CD8-positive, alpha-beta memory T cell (primary cell): ENCODE measurements at places on chromosomes 3 and 15. TPM values are rescaled to one million over a fixed set of nuclear protein-coding genes. Genes with fewer than 3 reads are reported as not detected.

DNA sequence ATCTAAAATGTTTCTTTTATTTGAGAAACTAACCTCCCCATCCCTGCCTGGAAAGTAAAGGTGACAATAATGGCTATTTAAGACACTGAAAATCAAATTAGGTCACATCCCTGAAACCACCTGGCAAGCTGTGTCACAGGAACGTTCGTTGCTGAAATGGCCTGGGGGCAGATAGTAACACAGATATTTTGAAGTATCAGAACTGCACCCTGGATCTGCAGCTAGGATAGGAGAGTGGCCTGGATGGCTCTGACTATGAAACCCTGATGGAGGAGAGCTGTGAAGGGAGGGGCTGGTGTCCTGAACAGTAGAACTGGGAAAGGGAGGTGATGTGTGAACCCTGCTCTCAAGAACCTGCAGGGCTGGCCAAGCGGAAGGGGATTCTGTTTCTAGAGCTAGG lies 648.3 kb upstream of the CFAP20DC start:
- H3K36me3 ChIP-seq = no peaks in the 10 kb centered on the region
- H3K27ac ChIP-seq = no peak overlapping the region
- no peaks in the 10 kb centered on the region for H3K27me3 ChIP-seq
- H3K4me3 ChIP-seq = no peak overlapping the region
- no peak for DNase-seq

GRCh38 chr3:99751649-99752048 lies 66.0 kb upstream of the CMSS1 start:
- H3K27ac ChIP-seq = no peak overlapping the region
- H3K27me3 ChIP-seq = no peaks in the 10 kb centered on the region

DNA sequence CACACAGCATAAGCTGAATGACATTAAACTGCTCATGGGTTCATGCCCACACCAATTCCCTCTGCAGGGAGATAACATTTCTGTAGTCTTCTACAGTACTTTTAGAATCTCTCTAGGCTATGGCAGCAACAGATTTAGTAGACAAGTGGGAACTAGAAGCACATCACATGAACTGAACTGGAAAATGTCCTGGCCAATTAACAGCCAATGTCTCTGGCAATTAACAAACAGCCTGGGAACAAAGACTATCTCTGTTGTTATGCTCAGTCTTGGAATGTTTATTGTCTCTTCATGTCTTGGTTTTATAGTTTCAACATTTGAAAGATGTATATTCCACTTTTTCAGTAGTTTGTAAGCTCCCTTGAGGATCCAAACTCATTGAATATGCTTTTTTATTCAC lies 523.2 kb upstream of the NAALADL2 start:
- no peak overlapping the region for H3K27ac ChIP-seq
- H3K4me1 ChIP-seq = no peaks in the 10 kb centered on the region
- no peaks in the 10 kb centered on the region for H3K27me3 ChIP-seq
- DNase-seq = no peak
- no peak overlapping the region for H3K4me3 ChIP-seq

- no peaks in the 10 kb centered on the region for H3K27me3 ChIP-seq
- no peak for DNase-seq
- H3K36me3 ChIP-seq = no peaks in the 10 kb centered on the region
- no peak overlapping the region for H3K27ac ChIP-seq
Measured at GRCh38 chr3:103341078-103341606, 906.3 kb downstream of the ZPLD1 start.

GRCh38 chr3:139534992-139535879 lies 4.3 kb downstream of the RBP1 start:
- H3K27me3 ChIP-seq = no peaks in the 10 kb centered on the region
- H3K27ac ChIP-seq = no peak overlapping the region
- no peaks in the 10 kb centered on the region for H3K4me1 ChIP-seq
- H3K36me3 ChIP-seq = no peaks in the 10 kb centered on the region
- no peak for DNase-seq
- no peak overlapping the region for H3K4me3 ChIP-seq

DNA sequence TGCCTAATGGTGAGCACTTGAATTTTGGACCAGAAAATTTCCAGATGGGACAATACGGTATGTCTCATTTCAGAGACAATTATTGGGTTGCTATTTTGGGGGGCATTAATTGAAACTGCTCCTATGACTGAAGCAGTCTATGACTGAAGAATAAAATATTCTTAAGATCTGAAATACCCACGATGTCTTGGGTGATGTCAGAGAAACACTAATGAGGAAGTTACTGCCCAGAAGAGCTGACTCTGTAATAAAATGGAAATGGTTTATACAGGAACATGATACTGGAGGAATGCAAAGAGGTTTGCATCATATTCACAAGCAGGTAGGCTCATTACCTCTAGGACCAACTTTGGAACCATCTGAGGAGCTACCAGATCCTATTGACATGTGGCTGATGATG lies 68.7 kb downstream of the IL12A start:
- H3K4me3 ChIP-seq = no peak overlapping the region
- no peaks in the 10 kb centered on the region for H3K36me3 ChIP-seq
- H3K4me1 ChIP-seq = no peaks in the 10 kb centered on the region
- no peaks in the 10 kb centered on the region for H3K27me3 ChIP-seq
- H3K27ac ChIP-seq = no peak overlapping the region
- no peak for DNase-seq

DNA sequence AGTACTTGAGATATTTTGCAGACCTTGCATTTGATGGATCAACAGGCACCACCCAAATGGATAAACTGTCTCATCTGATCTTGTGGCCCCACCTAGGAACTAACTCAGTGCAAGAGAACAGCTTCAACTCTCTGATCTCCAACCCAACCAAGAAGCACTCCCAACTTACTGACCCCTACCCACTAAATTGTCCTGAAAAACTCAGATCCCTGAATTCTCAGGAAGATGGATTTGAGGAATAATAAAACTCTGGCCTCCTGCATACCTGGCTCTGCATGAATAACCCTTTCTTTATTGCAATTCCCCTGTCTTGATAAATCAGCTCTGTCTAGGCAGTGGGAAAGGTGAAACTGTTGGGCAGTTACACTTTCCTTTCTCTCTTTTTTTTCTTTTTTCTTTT lies 247.9 kb downstream of the ZPLD1 start:
- no peaks in the 10 kb centered on the region for H3K4me1 ChIP-seq
- H3K4me3 ChIP-seq = no peak overlapping the region
- H3K27me3 ChIP-seq = no peaks in the 10 kb centered on the region
- H3K36me3 ChIP-seq = no peaks in the 10 kb centered on the region

DNA sequence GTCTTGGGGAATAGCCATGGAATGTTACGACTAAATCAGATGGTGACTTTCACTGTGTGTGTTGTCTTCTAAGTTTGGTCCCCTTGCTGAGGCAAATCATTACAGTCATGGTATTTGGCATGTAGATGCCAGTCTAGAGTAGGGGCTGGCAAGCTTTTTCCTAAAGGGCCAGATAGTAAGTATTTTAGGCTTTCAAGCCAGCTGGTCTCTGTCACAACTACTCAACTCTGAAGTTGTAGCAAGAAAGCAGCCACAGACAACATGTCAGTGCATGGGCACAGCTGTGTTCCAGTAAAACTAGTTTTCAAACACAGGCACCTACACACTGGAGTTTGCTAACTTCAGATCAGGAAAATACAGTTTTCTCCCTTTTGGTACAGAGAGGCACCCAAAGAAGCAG lies 39.3 kb downstream of the CCR3 start:
- H3K36me3 ChIP-seq = no peaks in the 10 kb centered on the region
- no peaks in the 10 kb centered on the region for H3K27me3 ChIP-seq
- no peak for DNase-seq
- H3K4me1 ChIP-seq = peaks cover 84% of the 10 kb centered on the region

DNA sequence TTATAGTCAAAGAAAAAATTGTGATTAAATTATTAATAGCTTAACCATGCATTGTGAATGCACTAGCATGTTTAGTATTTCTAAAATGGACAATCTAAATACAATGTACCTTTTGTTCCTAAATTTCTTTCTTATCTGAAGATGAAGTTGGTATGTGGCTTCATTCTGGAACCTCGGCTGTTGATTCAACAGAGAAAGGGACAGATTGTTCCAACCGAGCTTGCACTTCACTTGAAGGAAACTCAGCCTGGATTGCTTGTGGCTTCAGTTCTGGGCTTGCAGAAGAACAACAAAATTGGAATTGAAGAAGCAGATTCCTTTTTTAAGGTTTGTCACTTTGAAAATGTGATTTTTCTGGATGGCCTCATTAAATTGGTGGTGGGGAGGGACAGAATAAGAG lies 32.6 kb downstream of the HPS3 start:
- DNase-seq = no peak
- no peaks in the 10 kb centered on the region for H3K4me1 ChIP-seq
- H3K36me3 ChIP-seq = peaks cover 14% of the 10 kb centered on the region
- H3K27ac ChIP-seq = no peak overlapping the region
- H3K27me3 ChIP-seq = no peaks in the 10 kb centered on the region
- H3K4me3 ChIP-seq = no peak overlapping the region

DNA sequence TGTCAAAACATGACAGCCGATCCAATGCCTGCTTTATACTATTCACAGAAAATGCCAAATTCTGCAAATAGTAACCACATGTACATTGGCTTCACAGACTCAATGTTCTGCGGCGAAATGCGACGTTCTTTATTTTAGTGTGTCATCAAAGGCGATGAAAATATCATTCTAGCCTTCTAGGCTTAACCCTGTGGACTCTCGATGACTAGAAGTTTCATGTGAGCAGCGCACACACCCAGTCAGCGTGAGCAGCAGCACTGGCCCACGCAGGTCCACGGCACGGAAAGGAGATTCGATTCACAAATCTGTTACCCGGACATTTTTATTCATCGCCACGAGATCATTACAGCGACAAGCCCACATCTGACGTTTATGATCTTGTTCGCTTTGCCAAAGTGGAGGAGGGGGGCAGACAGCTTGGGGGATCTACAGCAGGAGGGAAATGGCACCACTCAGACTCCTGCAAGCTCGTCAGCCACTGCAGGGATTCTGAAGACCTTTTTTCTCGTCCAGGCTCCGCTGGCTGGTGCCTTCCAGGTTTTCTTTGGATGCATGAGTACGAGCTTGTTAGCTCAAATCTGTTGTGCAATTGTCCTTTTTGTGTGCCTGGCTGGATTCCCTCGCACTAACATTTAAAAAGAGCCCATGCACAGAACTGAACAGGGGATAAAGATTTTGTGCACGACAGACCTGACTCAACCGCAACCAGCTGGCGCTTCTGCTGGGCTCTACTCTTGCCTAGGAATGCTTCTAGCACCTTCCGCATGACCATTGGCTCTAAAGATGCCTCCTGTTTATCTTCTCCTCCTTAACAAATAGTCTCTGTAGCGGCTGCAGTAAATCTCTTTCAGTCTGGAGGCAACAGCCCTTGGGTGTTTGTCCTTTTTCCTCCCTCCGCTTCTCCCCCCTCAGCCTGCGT lies 938.4 kb downstream of the MCTP2 start:
- H3K4me1 ChIP-seq = no peaks in the 10 kb centered on the region
- H3K4me3 ChIP-seq = no peak overlapping the region
- no peak for DNase-seq
- H3K36me3 ChIP-seq = no peaks in the 10 kb centered on the region
- H3K27me3 ChIP-seq = no peaks in the 10 kb centered on the region

- H3K4me1 ChIP-seq = no peaks in the 10 kb centered on the region
- no peak for DNase-seq
- no peak overlapping the region for H3K27ac ChIP-seq
- no peak overlapping the region for H3K4me3 ChIP-seq
- no peaks in the 10 kb centered on the region for H3K27me3 ChIP-seq
Measured at GRCh38 chr15:29522373-29523276, 253.0 kb upstream of the NSMCE3 start.

GRCh38 chr15:43934480-43934879 lies 107.7 kb downstream of the WDR76 start:
- no peaks in the 10 kb centered on the region for H3K36me3 ChIP-seq
- no peak overlapping the region for H3K4me3 ChIP-seq
- no peaks in the 10 kb centered on the region for H3K4me1 ChIP-seq
- DNase-seq = no peak

GRCh38 chr3:31848911-31849310 lies 132.2 kb downstream of the OSBPL10 start:
- H3K27ac ChIP-seq = no peak overlapping the region
- H3K36me3 ChIP-seq = no peaks in the 10 kb centered on the region
- no peaks in the 10 kb centered on the region for H3K27me3 ChIP-seq
- H3K4me3 ChIP-seq = no peak overlapping the region
- no peaks in the 10 kb centered on the region for H3K4me1 ChIP-seq
- DNase-seq = no peak

DNA sequence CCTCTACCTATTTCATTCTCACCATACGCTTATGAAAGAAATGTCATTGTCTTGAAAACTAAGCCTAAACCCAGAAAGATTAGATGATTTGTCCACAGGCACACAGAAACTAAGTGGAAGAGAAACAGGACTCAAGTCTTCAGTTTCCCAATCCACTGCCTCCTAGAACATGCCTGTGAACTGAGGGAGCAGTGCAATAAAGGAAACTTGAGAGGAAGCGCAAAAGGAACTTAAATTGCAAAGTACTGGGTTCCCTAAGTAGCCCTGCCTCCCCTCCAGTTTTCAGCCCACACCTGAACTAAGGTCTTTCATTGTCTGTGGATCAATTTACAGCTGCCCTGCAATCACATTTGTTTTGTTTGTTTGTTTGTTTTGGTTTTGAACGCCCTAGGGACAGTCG lies 56.7 kb upstream of the TSEN2 start:
- H3K27ac ChIP-seq = no peak overlapping the region
- peaks cover 4% of the 10 kb centered on the region for H3K27me3 ChIP-seq
- no peak overlapping the region for H3K4me3 ChIP-seq

DNA sequence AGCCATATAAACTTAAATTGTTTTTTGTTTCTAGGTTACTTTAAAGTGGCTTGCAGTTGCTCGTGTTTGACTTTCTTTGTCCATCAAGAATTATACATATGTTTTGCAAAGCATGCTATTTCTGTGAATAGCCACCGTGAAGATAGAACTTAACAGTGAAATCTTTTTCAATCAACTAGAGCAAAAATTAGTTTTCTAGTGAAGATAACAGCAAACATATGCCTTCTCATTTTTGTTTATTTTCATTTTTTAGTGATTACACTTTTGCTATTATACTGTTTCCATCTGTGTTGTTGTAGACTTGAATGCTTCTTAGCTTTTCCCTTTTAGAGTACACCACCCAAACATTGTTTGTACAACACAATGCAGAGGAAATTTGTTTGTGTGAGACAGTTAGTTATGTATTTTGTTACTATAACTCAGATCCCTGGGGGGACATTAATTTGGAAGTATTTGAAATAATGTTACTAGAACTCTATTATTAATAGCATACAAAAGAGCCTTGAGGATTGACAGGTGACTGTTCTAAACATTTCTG lies 62.8 kb downstream of the CRYBG3 start:
- DNase-seq = no peak
- H3K4me1 ChIP-seq = peaks cover 9% of the 10 kb centered on the region
- no peaks in the 10 kb centered on the region for H3K36me3 ChIP-seq
- no peaks in the 10 kb centered on the region for H3K27me3 ChIP-seq
- H3K4me3 ChIP-seq = no peak overlapping the region
- H3K27ac ChIP-seq = no peak overlapping the region

GRM7 gene
- total RNA-seq = not detected

CCRL2 gene
- total RNA-seq = 3.0 TPM

FBXW12 gene
- total RNA-seq = not detected

NEDD4 gene
- total RNA-seq = 8.2 TPM

FMN1 gene
- total RNA-seq = 0.11 TPM

PDZRN3 gene
- total RNA-seq = not detected

PXYLP1 gene
- 9.5 TPM for total RNA-seq

ROPN1 gene
- total RNA-seq = not detected
